ENCODE measurements at places on chromosomes 16 and 17. TPM values are rescaled to one million over a fixed set of nuclear protein-coding genes. Genes with fewer than 3 reads are reported as not detected.

Gene EIF5A
- polyA plus RNA-seq: 465 TPM

Gene CCDC144A
- polyA plus RNA-seq: 0.05 TPM

Gene CCDC200
- not detected for polyA plus RNA-seq

Gene PRR35
- polyA plus RNA-seq: not detected

Gene ITGB4
- 0.28 TPM for polyA plus RNA-seq

Gene KRT12
- polyA plus RNA-seq: not detected

Gene DYNLRB2
- not detected for polyA plus RNA-seq

Gene NOXO1
- polyA plus RNA-seq: 0.09 TPM

Gene ITGAL
- 56.8 TPM for polyA plus RNA-seq

Gene SLC38A8
- polyA plus RNA-seq: not detected

Gene TBC1D3K
- not detected for polyA plus RNA-seq

Gene TMEM88
- not detected for polyA plus RNA-seq

Gene HASPIN
- polyA plus RNA-seq: 0.13 TPM

Gene KRTAP2-2
- polyA plus RNA-seq: not detected

Data from CD14-positive monocyte (primary cell).